ENCODE measurements at places on chromosomes 11 and 22. TPM values are rescaled to one million over a fixed set of nuclear protein-coding genes. Genes with fewer than 3 reads are reported as not detected.

- no peak overlapping the region for H3K27ac ChIP-seq
- H3K36me3 ChIP-seq: no peaks in the 10 kb centered on the region
- no peaks in the 10 kb centered on the region for H3K4me1 ChIP-seq
- no peak overlapping the region for H3K4me3 ChIP-seq
- DNase-seq: no peak
These were observed 16.2 kb downstream of the LRRC32 start for GRCh38 chr11:76654298-76654851.

Gene GLB1L3
- total RNA-seq: 13.6 TPM

Gene RFPL1
- not detected for total RNA-seq

GRCh38 chr22:37581504-37581903, 1.6 kb upstream of the LGALS2 start:
- H3K36me3 ChIP-seq: no peaks in the 10 kb centered on the region
- no peaks in the 10 kb centered on the region for H3K27me3 ChIP-seq
- H3K4me1 ChIP-seq: peaks cover 10% of the 10 kb centered on the region
- no peak overlapping the region for H3K27ac ChIP-seq
- no peak for DNase-seq
- H3K4me3 ChIP-seq: no peak overlapping the region

Gene FAM180B
- 0.16 TPM for total RNA-seq

Gene KLHL35
- 1.2 TPM for total RNA-seq

Measured in activated T-cell treated with anti-CD3 and anti-CD28 coated beads, Interleukin-2, amount 50 U/mL, for 72 hours (primary cell).